Fibroblast of skin of left quadriceps (primary cell): ENCODE measurements at places on chromosomes 11 and 22.

GRCh38 chr22:27740202-27740748, 61.3 kb downstream of the MN1 start:
- no peak for DNase-seq

DNA sequence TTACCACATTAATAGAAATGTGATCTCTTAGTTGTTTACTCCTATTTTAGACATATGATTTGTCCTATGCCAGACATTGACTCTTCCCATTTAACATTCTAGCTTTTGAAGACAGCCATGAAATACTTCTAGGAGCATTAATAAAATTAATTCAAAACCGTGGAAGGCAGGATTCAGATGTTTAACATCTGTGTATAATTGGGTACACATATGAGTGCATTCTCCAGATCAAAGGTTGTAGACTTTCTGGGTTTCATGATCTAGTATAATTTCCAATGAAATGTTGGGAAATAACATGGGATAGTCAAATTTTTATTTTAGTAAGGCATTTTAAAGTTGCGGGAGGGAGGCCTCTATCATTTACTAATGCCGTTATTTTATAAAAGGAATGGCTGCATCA, 35.2 kb upstream of the CCDC89 start:
- no peak for DNase-seq

GRCh38 chr11:117782101-117782500, 14.9 kb downstream of the DSCAML1 start:
- DNase-seq, result no peak

DNA sequence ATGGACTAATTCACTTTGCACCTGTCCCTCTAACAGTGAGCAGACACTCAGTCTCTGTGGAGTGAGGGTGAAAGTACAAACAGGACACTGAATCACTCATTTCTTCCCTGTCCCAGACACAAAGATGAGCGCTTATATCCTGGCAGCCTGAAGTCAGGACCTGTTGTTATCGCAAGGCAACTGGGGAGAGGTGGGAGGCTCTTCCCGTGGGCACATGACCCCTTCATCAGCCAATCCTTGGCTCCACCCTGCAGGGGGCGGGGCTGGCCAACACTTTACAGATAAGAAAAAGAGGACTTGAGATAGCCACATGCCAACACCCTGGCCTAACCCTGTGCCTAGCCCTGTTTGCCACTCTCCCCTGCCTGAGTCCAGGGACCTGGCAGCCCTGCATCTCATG, 29.5 kb upstream of the TESMIN start:
- DNase-seq, result no peak

- DNase-seq, result no peak
Observed at GRCh38 chr11:2926611-2927051, 2.6 kb downstream of the PHLDA2 start.

DNA sequence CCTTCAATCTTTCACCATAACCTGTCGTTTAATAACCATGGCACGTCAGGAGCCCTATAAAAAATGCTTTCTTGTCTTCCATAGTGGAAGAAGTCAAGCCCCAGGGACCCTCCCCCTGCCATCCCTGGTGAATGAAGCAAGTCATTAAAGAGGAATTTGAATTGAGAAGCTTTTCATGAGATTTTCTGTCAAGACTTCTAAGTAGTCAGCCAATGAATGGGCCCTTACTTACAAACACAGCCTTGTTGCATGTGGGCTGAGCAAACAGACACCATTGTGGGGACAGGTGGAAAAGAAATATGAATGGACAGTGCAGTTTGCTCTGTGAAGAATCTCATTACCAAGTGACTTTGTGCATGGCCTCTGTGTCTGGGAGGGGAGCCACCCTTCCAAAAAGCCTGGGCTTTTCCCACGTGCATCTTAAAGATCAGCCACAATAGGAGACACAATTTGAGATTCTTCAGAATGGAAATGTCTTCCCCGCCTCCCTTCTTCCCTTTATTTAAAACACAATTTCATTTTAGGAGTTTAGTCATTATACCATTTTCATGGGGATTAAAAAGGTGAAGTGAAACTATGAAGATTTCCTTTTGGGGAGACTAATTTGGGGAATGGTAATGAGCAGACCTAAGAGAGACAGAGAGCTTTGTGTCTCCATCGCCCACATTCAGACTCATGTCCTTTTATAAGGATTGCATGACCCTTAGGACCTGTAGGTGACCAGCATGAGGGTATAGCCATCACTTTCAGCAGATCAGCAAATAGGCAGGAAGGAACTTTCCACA, 152.0 kb downstream of the LRRC4C start:
- no peak for DNase-seq

DNA sequence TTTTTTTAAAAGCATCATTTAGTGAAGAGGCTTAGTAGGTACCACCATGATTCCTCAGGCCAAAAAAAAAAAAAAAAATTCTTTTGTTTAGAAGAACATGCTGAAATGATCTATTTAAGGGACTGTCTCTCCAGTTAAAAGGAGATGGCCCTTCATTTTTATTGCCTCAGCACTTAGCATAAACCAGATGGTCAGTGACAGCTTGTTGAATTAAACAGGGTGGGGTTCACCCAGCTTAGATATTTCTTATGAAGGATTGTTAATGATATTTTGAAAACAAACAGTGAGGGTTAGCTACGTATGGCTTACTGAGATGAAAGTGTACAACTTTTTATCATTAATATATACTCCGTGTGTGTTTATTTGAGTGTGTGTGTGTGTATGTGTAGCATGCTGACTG, 203.7 kb downstream of the FAM181B start:
- no peak for DNase-seq

GRCh38 chr11:22666325-22666687, at the start of gene GAS2:
TSS of gene GAS2 (plus strand) at chr11:22666611. CDS start at chr11:22674870, 8,259 bp downstream.
- no peak for DNase-seq

DNA sequence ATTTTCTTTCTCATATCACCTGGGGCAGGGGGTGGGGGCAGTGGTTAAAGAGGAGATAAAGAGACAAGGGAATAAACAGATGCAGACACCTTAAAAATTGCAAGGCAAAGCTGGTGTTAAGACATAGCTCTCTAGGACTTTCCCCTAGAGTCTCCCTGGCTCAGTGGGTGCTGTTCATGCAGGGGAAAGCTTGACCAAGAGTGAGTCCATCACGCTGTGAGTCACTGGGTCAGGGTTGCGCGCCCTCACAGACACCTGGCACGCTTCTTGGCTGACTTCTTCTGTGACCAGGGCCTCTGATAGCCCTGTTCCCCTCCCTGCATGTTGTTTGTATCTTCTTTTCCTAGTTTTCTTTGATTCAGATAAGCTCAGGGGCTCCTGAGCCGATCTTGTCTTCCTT, 31.9 kb downstream of the COMMD9 start:
- DNase-seq, result no peak

GRCh38 chr11:58659910-58660570, 37.6 kb downstream of the CNTF start:
- DNase-seq, result no peak

DNA sequence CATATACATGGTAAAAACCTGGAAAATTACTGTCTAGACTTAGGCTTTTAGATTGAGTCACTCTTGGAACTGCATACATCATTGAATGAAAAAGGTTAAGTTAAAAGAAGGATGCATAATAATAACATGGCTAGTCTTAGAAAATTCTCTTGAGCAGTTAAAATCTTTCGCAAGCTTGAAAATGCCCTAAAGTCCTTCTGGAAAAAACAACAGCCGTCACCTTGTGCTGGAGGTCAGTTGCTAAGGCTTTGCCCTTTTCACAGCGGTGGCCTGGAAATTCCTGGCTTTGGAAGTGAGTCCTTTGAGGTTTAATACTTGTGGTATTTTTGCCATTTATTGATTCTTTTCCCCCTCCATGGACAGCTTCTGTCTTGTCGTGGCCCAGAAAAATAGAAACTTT, 17.4 kb upstream of the FBLN1 start:
- no peak for DNase-seq

GRCh38 chr11:26909515-26909914, 84.4 kb upstream of the FIBIN start:
- DNase-seq, result no peak

DNA sequence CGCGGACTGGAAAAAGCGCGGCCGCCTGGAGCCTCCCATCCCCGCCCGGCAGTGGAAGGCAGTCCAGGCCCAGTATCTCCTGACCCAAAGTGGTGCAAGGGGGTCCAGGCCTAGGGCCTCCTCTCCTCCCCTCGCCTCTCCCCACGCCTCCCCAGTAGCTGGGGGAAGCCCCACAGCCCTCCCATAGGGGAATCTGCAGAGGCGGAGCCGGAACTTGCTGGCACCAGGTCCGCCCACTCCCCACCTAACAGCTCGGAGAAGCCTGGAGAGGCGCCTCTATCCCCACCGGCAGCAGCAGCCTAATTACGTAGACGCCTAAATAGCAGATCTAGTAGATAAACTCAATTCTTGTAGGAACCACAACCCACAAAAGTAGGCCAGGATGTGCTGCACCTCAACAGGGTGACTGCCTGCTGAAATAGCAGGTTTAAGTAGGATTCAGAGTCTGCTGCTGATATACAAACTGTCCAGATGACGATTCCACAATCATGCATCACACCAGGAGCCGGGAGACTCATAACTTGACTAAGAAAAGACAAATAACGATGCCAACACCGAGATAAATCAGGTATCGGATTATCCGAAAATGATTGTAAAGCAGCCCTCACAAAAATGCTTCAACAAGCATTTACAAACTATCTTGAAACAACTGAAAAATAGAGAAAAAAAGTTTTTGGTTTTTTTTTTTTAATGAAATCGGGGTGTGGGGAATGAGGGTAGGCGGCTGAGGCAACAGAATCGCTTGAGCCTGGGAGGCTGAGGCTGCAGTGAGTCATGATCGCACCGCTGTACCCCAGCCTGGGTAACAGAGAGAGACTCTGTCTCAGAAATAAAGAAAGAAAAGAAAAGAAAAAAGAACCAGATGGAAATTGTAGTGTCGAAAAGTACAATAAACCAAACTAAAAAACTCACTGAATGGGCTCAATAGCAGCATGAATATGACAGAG, 11.4 kb upstream of the BRD1 start:
- DNase-seq, result no peak

DNA sequence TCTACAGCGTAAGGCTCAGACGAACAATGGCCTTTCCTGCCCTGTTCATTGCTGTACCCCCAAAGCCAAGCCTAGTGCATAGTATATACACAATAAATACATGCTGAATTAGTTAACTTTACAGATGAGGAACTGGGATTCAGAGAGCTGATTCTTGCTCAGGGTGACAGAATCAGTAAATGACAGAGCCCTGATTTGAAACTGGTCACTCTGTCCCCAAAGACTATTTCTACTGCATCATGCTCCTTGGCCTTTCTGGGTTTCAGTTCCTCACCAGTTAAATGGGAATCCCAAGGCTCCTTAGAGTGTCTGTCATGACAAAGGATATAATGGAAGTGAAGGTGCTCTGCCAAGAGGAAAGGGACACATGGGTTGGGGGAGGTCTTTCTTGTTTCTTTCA, 50.5 kb upstream of the TSKU start:
- DNase-seq, result no peak

- DNase-seq, result peak; percentile 13
Observed at GRCh38 chr11:57598831-57599155, 1.3 kb downstream of the SERPING1 start.

DNA sequence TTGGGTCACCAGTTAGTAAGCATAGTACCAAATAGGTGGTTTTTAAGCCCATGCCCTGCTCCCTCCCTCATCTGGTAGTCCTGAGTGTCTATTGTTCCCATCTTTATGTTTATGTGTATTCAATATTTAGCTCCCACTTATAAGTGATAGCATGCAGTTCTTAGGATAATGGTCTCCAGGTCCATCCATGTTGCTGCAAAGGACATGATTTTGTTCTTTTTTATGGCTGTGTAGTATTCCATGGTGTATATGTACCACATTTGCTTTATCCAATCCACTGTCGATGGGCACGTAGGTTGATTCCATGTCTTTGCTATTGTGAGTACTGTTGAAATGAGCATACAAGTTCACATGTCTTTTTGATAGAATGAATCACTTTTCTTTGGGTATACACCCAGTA, 18.2 kb upstream of the SYTL2 start:
- no peak for DNase-seq

- no peak for DNase-seq
Observed at GRCh38 chr11:2794968-2795322, 90.6 kb downstream of the CDKN1C start.

- DNase-seq, result peak; percentile 8
Observed at GRCh38 chr11:60951904-60952741, at the start of gene SLC15A3. TSS of gene SLC15A3 (minus strand) at chr11:60952176. CDS start at chr11:60951551, 625 bp downstream.

GRCh38 chr11:65554057-65554818, 3.9 kb downstream of the LTBP3 start:
- no peak for DNase-seq

DNA sequence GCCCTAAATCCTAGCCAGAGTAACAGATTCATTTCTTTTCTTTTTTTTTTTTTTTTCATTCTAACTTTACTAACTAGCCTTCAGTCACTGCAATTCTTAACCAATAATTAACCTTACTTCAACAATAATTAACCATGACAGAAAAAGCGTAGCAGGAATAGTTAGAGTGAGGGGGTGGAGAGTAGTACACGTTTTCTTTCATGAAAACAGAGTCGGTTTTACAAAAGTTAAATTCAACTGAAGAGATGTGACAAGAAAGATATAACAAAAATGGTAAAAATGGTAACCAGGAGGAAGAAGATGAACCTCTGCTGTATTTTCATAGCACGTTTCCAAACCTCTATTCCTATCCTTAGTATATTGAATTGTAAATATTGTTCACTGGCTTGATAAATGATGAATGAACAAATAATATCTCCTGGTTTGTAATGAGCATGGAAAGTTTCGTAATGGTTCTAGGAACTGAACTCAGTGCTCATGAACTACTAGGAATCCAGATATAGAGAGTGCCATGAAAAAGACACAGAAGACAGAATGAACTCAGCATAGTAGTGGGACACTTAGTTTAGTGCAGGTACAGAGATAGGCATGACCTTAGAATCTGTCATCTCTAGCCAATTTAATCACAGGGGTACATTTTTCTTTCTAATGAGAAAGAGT, 116.5 kb upstream of the ANO5 start:
- no peak for DNase-seq

DNA sequence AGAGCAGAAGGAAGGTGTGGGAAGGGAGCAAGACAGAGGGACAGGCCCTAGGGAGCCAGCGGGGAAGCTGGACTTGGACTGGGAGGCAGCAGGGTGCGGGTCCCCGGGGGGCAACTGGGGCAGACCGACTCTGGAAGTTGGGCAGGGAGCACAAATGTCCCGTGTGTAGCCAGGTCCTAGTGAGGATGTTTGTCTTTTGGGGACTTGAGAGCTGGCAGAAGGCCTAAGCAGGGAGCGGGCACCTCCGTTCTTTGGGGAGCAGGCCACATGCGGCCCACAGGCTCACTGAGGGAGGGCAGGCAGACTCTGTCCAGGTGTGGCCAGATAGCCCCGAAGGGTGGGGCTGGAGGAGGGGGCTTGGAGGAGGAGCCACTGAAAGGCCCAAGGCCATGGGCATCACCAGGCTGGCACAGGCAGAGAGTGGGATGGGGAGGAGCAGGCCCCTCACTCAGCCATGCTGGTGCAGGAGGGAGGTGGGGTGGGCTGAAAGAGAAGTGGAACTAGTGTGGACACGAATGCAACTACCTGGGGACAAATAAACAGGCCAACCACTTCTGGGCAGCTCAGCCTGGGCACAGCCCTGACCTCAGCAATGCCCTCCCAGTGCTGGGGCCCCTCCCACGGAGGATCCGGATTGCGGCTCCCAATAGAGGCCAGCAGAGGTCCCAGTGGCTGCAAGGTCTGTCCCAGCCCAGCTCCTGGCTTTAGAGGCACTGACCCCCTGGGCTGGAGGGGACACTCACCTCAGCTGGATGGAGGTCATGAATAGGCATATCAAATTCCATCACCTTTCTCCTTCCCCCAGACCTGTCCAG, 1.3 kb upstream of the SCARF2 start:
- no peak for DNase-seq

GRCh38 chr22:31127181-31127772, 4.5 kb downstream of the INPP5J start:
- no peak for DNase-seq
